Naive thymus-derived CD4-positive, alpha-beta T cell (primary cell): ENCODE measurements at places on chromosomes 7 and 10. TPM values are rescaled to one million over a fixed set of nuclear protein-coding genes. Genes with fewer than 3 reads are reported as not detected.

DNA sequence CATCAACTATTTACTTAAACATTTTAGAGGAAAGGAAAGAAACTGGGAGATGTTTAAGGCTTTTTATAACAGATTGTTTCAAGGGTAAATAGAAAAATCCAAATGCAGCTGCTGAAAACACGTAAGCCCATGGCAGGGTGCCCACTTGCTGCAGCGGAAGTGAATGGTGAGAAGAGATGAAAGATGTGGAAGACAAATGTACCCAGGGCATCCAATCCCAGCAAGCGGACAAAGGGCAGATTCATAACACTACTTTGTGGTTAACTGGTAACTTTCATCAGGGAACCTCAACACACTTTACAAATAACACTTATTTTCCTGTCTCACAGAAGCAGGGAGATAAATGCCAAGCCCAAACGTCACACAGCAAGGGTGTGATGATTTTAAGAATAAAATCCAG lies 358.4 kb downstream of the KCNMA1 start:
- no peak for DNase-seq

DNA sequence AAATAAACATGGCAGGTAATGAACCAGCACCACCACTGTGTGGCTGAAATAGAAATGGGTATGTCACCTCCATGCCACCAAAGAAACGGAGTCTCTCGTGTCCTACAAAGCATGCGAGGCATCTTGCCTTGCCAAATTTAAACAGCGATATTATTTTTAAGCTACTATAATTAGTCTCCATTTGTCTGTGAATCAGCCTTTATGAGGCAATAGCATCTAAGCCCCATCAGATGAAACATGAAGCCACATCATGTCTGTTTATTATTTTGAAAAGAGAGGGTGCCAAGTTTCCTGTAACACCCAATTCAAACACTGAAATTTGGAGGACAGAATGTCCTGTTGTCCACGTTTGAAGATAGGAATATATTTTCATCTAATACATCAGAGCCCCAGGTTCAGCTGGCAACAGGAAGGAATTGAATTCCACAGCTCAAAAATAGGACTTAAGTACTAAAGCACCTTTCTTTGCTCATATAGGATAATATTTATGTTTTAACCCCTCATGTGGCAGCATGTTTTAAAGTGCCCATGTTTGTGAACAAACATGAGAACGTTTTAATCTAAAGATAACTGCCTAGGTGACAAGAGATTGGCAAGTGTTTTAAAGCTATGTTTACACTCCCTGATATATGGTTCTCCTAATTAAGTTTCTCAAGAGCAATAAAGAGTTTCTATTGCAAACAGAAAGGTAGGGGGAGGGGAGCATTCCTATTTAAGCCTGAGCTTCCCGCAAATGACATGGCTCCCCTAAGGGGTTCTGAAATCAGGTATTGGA lies 86.8 kb downstream of the SORBS1 start:
- no peak for DNase-seq

- DNase-seq = no peak
These were observed 40.9 kb downstream of the NUDCD3 start for GRCh38 chr7:44449584-44449928.

Gene PLPP4
- not detected for total RNA-seq

Gene GIMAP1
- total RNA-seq = 124 TPM

Gene NPSR1
- total RNA-seq = not detected

- DNase-seq = peak; percentile 62
These were observed 32.4 kb downstream of the WBP1L start for GRCh38 chr10:102775935-102776669.

Gene MGAM2
- 0.10 TPM for total RNA-seq

- no peak for DNase-seq
These were observed 1004.9 kb downstream of the KCNMA1 start for GRCh38 chr10:76632767-76633051.

- no peak for DNase-seq
These were observed 100.5 kb upstream of the PPIF start for GRCh38 chr10:79246606-79247275.

GRCh38 chr7:155327590-155328320 lies 30.1 kb downstream of the INSIG1 start:
- DNase-seq = no peak

- no peak for DNase-seq
These were observed 30.1 kb downstream of the DENND11 start for GRCh38 chr7:141671705-141672496.

DNA sequence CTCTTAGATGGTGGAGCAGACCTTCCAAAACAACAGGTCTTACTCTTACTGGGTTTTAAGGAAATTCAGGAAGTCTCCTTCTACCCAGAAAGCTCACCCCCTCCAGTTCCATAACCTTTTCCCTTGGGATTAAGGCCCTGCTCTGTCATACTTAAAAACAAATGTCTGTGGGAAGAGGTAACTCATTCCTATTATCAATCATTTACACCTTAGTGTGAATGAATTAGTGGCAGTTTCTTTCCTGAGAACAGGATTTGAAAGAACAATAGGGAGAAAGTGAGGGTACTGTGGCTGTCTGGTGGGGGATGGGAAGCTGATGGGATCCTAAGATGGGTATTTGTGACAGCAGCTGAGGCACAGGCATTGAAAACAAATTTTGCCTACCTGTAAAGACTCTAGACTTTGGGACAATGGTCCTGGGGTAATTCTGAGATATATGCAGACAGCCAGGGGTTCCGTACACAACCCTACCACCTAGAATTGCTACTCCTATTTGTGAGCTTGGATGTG lies 22.2 kb upstream of the PDLIM1 start:
- no peak for DNase-seq

Gene NEBL
- 0.05 TPM in 1 of 2 replicates, not detected in the other for total RNA-seq
